ENCODE measurements at places on chromosomes 4 and X.

DNA sequence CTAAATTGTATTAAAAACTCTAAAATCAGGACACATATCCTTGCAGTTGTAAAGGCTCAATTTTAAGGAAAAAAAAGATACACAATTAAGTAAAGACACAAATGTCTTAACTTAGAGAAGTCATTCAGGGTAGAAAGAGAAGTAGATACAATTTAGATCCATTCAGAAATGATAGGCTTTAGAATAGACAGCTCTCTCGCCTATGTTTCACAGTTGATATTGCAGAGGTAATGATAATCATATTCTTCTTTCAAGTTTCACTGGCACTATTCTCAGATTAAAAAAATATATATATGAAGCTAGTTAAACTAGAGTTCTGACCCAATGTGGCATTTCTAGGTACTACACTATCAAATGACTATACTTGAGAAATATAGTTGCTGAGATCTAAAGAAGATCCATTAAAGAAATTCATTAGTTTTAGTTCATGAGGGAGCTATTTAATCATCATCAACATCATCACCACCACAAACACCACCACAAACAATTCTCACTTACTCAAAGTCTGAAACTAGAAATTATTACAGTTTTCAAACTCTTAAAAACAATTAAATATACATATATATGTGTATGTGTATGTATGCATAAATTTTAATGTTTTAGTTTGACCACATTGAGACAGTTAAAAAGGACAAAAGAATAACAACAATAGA is 93.1 kb downstream of the ANTXR2 start:
- no peak for DNase-seq

- no peak for DNase-seq
Observed at GRCh38 chrX:134803551-134804183, 145.4 kb upstream of the PLAC1 start.

- DNase-seq: no peak
Observed at GRCh38 chr4:34365946-34366345, 1878.4 kb downstream of the ARAP2 start.

DNA sequence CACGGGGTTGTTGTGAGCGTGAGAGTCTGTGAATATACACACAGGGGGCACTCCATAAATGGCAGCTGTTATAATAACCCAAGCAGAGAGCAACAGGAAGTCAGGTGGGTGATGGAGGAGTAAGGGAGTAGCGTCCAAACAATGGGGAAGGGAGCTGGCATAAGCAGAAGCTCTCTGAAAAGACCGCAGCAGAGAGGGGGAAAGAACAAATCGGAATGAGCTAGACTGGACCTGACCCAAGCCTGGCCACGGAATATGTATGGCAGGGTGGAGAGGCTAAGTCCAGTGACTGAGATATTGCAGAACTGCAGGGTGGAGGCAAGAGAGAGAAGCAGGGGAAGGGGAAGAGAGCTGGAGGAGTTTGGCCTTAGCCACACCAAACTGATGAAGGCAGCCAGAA is 6.5 kb upstream of the GJB1 start:
- no peak for DNase-seq

- no peak for DNase-seq
Observed at GRCh38 chr4:91087743-91088142, 960.5 kb downstream of the CCSER1 start.

- DNase-seq: no peak
Observed at GRCh38 chr4:145697332-145697731, 17.4 kb downstream of the C4orf51 start.

DNA sequence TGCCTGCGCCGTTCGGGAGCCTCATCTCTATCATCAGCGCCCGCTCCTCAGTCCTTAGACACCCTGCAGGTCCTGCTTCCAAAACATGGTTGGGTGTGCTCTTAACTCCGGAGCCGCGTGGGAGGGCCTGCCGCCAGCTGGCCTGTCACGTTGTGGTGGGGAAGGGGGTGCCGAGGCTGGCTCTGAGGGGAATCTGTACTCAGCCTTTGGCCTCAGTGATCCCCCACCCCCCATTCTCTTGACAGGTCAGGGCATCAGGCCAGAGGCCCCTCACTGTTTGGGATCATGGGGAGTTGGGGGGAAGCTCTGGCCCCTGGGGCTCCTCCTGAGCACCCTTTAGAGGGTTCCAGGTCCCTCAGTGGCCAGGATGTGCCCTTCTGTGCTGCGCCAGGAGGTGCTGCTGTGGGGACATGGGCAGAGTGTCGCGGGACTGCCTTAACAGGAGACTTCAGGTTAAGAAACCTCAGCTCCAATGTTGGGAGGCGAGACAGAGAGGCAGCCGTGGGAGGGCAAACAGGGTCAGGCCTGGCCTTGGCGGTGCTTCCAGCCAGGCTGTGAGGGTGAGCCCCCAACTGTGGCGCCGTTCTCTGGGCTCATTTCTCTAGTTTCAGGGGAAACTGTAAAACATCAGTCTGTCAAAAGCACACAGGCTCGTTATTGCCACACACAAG is 33.5 kb downstream of the TRMT44 start:
- DNase-seq: no peak

DNA sequence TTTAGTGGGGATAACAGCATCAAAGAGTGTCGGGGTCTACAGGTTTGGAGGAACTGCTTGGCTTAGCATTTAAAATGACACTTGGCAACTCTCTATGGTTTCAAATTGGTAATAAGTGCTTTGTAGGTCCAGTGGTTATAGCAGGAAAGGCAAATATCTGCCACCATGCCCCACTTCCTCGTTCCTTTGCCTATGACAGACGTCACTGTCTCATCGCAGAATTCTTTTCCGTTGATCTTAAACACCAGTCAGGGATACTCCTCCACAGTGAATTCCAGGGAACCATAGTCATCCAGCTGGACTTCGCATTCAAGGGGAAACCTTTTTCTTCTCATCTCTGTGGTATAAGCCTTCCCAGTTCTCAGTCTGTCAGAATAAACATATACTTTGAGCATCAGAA is 319.1 kb downstream of the GPAT3 start:
- no peak for DNase-seq

DNA sequence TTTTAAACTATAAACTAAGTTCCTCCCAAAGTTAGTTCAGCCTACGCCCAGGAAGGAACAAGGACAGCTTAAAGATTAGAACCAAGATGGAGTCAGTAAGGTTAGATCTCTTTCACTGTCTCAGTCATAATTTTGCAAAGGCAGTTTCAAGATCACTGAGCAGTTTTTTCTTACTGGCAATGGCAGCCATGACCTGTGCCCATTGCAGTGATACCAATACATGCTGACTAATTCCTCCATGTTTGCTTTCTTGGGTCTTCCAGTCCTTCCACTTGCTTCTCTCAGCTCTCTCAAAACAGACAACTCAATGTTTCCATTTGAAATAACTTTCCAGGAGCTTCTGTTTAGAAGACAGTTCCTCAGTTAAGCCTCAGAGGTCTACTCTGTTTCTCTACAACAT is 79.5 kb downstream of the PCDH18 start:
- DNase-seq: no peak

- no peak for DNase-seq
Observed at GRCh38 chr4:2799971-2800690, 7.2 kb downstream of the SH3BP2 start.

- DNase-seq: no peak
Observed at GRCh38 chr4:158543191-158543590, 21.5 kb downstream of the RXFP1 start.

DNA sequence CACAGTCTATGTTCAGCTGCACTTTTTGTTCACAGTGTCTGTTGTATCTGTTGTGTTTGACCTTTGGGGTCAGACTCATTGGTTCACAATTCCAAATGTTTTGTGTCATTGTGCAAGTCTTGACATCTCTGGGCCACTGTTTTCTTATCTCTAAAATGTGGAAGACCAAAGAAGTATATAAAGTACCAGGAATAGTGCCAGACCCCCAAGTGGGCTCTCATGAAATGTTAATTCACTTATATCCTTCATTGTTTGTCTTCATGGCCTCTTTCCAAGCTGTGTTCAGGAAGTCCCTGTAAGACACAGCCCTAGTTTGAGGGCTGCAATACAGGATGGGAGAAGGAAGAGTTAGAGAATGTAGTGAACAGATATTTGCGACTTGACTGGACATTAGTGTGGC is 468.3 kb upstream of the BOD1L1 start:
- DNase-seq: no peak

DNA sequence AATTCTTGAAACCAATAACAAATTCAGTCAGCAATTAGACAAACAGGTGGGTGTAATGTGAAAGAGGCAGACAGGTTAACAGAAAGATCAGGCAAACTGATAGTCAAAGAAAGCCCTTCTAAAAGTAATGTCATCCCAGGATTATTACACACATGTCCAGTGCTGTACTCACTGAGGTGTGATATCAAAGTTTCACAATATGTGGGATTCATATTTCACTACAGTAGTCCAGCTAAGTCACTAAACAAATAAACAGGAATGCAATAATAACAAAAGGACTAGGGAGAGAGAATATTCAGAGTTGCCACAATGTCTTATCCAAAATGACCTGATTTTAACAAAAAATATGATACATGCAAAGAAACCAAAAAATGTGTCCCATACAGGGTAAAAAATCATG is 787.5 kb downstream of the FSTL5 start:
- no peak for DNase-seq

- peak; percentile 78 for DNase-seq
Observed at GRCh38 chr4:44678094-44679041, at the start of gene GUF1. TSS of gene GUF1 (plus strand) at chr4:44678420. CDS start at chr4:44678623, 203 bp downstream.

DNA sequence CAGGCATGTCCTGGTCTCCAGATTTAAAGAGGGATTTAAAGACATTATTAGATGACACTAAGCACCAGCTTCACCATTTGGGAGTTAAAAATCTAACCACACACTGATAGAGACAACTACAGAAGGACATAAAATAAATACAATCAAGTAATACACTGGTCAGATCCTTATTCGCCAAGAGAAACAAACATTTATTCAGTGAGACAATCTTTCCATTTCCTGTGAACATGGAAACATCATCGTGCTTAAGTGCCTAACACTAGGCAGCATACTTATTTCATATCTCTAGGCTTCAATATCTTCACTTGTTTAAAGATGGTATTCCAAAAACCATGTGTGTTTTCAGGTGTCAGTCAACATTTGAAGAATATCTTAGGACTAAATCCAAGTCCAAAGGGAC is 103.6 kb downstream of the AREG start:
- no peak for DNase-seq

DNA sequence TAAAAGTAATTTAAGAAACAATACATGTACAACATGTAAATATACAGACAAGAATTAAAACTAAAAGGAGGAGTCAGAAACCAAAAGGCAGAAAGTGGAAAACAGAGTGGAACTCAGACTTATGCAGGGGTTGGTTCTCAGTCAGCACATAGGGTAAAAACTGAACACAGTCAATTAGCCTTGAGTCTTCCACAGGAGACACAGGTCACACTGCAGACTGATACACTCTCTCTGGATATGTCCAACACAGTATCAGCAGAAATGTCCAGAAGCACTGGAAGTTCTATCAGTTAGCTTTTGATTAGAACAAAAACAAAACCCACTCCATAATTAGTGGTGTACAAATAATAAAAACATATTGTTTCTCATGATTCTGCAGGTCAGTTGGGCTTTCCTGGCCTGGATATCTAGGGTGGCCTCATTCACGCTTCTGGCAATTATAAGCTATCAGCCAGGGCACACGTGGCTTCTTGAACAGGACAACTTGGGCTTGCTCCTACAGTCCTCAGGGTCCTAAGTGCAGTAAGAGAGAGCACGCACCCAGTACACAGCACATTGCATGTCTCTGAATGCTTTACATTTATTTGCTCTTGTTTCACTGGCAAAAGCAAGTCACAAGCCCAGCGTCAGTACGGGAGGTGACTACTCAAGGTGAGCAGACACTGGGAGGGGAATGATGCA is 21.6 kb downstream of the TEC start:
- no peak for DNase-seq

DNA sequence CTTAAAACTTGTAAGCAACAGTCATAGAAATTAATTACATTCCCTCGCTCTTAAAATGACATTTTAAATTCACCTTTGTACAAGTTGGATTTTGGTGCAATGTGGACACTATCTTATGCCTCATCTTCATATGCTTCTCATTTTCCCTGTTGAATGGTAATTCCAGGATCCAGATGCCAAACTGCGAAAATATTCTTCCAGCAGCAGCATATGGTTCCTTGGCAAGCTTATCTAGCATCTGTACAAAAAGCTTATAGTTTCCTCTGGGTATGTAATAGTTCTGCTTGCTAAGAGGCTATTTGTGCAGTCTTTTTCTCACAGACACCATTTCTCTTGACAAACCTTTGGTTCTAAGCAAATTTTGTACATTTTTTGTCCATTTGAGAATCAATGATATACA is 2079.7 kb upstream of the AGA start:
- DNase-seq: no peak

GRCh38 chr4:1085404-1085799 is 28.0 kb downstream of the RNF212 start:
- DNase-seq: no peak

DNA sequence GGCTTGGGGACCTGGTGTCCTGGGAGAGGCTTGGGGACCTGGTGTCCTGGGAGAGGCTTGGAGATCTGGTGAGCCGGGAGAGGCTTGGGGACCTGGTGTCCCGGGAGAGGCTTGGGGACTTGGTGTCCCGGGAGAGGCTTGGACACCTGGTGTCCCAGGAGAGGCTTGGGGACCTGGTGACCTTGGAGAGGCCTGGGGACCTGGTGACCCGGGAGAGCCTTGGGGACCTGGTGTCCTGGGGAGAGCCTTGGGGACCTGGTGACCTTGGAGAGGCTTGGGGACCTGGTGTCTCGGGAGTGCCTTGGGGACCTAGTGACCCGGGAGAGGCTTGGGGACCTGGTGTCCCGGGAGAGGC is 12.6 kb downstream of the SHOX start:
- no peak for DNase-seq

- DNase-seq: no peak
Observed at GRCh38 chr4:138269175-138269574, 27.0 kb upstream of the SLC7A11 start.

GRCh38 chr4:125750828-125751466 is 436.2 kb downstream of the FAT4 start:
- no peak for DNase-seq

DNA sequence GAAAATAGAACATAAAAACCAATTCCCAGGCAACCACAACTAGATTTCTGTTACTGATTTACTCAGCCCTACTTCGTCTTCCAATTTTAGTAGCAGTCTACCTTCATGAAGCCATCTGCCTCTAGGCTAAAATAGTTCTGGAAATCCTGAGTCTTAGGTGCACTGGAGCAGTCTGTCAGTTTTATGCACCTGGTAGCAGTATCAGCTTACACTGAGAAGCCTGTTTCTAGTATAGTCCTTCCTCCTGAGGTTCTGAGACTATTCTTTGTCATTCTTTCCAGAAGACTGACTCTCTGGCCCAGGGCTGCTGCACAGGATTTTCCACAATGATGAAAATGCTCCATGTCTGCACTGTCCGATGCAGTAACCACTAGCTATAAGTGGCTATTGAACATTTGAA is 16.9 kb upstream of the HPRT1 start:
- DNase-seq: no peak

DNA sequence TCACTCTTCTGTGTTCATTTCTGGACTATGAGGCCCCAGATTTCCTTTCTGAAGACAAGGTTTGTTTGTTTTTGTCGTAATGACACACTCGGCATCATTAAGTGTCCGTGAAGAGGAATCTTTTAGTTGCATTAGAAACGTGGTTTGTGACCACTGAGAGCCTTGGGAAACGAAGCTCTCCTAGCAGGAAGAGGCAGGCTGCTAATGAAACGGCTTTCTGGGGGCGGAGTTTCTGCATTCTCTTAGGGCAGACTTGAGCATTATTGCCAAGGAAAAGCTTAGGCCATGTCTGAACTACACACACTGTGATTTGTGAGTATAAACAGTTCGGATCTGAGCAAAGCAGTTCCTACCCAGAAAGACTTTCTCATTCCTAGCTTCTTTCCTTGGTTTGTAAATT is 64.0 kb downstream of the SOX3 start:
- no peak for DNase-seq
